Bronchial epithelial cell (primary cell): ENCODE measurements at places on chromosomes 13 and 19. TPM values are rescaled to one million over a fixed set of nuclear protein-coding genes. Genes with fewer than 3 reads are reported as not detected.

FKRP gene
- total RNA-seq: 5.8 and 9.9 TPM in 2 replicates

ZNF541 gene
- total RNA-seq: not detected in 2 replicates

KLK1 gene
- not detected in 2 replicates for total RNA-seq

ILF3 gene
- total RNA-seq: 85.8 and 97.4 TPM in 2 replicates

RFX1 gene
- total RNA-seq: 0.79 and 2.2 TPM in 2 replicates

CHERP gene
- 2.4 and 5.8 TPM in 2 replicates for total RNA-seq

SLC10A2 gene
- not detected in 2 replicates for total RNA-seq

NLRP4 gene
- total RNA-seq: not detected in 2 replicates

SYCN gene
- not detected in 2 replicates for total RNA-seq
